Stimulated activated CD4-positive, alpha-beta T cell treated with anti-CD3 and anti-CD28 coated beads, Interleukin-1b, Interleukin-23, amount 100 ng/mL, for 24 hours (primary cell): ENCODE measurements at places on chromosomes 2 and 18.

DNA sequence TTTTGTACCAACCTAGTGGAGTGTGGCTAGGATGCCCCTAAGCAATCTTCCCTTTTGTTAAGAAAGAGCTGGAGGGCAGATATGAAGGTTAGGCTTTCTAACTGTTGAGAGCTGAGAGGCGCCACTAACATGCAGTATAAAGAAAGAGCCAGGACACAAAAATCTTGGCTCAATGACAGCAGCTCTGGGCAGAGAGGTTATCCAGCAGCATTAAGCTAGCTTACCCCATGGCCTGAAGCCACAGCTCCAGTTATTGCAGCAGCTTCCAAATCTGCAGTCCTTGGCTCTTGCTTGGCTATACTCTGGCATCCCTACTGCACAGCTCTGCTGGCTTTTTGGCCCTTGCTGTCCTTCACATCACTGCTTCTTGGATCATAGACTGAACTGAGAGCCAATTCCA lies 213.4 kb downstream of the GPD2 start:
- DNase-seq: no peak

- no peak for DNase-seq
These were observed 76.0 kb upstream of the SESTD1 start for GRCh38 chr2:179340678-179341077.

DNA sequence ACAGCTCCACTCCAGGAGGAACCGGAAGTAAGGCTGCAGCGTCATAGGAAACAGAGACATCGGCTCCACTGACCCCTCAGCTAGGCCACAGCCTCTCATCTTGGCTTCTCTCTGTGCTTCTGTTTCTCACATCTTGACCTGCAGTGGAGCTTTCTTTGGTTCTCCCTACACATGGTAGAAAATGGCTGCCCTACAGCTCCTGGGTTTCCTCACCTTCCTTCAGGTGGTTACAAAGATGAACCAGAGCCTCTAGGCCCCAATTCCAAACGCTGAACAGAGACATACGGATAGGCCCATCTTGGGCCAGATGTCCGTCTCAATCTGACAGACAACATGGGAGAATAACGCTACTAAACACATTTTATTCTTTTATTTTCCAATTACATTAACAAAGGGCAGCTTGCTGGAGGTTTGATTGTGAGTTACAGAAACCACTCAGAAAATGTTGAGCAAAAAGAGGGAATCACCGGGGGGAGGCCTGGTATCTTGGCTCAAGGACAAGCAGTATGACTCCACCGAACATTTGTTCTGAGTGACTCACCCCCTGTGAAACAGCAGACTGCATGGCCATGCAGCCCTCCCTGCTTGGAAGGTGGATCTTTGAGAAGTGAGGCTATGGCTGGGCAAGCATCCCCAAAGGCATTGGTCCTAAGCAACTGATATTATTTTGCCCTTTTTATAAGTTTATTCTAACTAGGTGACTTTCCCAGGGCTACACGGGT lies 303.5 kb downstream of the CDCA7 start:
- DNase-seq: no peak

DNA sequence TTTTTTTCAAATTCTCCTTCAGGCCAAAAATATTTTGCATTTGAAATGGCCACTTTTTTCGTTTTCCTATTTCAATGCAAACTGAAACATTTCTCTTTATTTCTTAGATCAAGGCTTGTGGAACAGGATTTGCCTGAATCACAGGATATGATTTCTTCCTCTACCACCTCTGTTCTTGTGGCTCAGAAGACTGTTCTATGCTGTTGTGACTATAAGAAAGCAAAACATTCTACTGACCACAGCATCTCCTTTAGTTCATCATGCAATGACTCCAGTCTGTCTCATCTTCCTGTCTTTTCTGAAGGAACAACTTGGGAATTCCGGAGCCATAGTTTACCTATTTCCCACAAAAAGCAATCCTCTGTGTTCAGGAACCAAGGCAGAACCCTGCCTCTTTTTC lies 16.2 kb upstream of the ZNF512 start:
- DNase-seq: no peak
